ENCODE measurements at places on chromosomes 12 and 14.

DNA sequence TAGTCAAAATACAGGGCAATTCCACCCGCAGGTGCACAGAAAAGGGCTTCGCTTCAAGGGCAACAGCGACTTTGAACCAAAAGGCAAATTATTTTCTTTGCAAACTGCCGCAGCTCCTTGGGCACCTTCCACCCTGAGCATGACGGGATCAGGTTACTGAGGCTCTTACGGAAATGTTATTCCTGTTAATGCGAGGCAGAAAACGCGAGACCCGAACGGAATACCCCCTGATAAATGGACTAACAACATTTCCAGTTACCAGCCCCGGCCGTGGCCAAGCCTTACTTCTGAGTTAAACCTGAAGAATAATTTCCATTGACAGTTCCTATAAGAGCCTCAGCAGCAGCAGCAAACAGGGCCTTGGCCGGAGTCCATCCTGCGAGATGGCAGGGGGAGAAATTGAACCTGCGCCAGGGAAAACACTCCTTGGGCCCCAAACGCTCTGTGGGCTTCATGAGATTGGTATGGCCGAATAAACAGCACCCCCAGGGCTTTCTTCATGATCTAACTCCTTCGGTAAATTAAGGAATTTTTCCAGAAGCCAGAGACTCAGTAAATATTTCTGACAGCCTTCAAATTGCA lies 70.0 kb upstream of the DICER1 start:
- no peak for DNase-seq

- peak; percentile 37 for DNase-seq
These were observed 304.1 kb upstream of the SSTR1 start for GRCh38 chr14:37903343-37904191.

- DNase-seq, result no peak
These were observed 68.1 kb downstream of the TPH2 start for GRCh38 chr12:72006766-72007165.

GRCh38 chr12:67541625-67541991 lies 106.9 kb upstream of the DYRK2 start:
- DNase-seq, result no peak

GRCh38 chr12:114760151-114760877 lies 76.3 kb upstream of the TBX3 start:
- no peak for DNase-seq

DNA sequence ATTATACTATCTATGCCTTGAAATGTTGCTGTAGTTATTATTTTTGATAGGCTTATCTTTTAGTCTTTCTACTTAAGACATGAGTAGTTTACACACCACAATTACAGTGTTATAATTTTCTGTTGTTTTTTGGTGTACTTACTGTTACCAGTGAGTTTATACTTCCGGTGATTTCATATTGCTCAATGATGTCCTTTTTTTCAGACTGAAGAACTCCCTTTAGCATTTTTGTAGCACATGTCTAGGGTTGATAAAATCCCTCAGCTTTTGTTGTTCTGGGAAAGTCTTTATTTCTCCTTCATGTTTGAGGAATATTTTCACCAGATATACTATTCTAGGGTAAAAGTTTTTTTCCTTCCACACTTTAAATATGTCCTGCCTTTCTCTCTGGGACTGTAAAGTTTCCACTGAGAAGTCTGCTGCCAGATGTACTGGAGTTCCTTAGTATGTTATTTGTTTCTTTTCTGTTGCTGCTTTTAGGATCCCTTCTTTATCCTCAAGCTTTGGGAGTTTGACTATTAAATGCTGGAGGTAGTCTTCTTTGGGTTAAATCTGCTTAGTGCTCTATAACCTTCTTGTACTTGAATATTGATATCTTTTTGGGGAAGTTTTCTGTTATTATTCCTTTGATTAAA lies 41.5 kb upstream of the FERMT2 start:
- DNase-seq, result no peak

DNA sequence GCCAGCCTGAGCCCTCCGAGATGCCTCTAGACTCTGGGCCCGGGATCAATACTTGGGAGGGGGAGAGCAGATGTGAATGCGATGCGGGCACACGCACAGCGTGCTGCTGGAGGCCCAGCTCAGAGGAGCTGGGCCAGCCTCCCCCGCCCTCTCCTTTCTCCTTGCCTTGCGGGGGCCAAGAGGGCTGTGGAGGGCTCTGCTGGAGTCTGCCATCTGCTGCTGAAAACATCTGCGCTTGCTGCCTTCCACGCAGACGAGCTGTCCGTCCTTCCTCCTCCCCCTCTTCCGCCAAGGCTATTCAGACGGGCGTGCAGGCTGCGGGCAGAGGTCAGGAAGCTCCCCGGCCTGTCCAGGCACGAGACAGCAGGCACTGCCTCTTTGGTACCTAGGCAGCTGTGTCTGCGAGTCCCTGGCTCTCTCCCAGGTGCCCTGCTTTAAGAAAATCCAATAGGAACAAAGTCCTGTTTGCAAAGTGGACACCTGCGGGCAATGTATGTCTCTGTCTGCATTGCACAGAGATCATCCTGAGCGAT lies 75.2 kb downstream of the SPRING1 start:
- peak; percentile 73 for DNase-seq

DNA sequence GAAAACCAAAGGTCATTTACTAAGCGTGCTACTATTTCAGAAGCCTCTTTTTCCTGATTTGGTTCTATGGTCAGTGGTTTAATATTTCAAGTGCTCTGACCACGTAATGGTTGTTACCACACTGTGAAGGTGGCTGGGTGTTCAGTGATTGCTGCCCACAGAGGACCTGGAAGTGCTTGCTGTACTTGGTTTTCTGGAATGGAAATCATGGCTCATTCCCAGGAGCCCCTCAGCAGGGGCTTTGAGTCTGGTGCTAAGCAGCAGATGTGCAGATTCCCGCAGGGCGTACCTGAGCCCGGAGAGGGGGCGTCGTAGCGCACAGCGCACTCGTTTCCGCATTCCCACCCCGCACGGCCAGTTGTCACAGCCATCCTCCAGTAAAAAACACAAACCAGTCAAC lies 50.5 kb downstream of the TRAF3 start:
- DNase-seq, result no peak

DNA sequence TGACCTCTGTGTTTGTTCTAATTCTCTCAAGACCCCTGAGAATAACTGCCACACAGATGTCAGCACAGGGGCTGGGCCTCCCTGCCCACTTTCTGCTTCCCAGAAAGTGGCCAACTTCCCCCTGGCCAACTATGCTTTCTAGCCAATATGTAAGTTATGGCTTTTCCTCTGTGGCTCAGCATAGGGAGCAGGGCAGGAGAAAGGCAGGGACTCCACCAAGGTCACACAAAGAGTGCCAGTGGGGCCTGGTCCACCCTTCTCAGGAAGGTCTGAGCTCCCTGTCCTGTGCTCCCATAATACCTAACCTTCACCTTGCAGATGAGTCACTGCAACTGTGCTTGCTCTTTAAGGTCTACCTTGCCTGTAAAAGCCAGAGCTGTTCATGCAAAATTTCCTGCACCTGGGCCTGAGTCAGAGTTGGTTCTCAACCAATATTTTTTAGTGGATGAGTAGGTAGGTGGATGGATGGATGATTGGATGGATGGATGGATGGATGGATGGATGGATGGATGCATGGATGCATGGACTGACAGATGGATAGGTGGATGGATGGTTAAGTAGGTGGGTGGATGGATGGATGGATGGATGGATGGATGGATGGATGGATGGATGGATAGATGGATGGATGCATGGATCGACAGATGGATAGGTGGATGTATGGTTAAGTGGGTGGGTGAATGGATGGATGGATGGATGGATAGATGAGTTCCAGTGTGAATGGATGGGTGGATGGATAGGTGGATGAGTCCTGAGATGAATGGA lies 64.2 kb downstream of the DIO3 start:
- DNase-seq, result no peak

Measured in Kasumi-1 (cell line).